ENCODE measurements at places on chromosomes 16 and 17.

DNA sequence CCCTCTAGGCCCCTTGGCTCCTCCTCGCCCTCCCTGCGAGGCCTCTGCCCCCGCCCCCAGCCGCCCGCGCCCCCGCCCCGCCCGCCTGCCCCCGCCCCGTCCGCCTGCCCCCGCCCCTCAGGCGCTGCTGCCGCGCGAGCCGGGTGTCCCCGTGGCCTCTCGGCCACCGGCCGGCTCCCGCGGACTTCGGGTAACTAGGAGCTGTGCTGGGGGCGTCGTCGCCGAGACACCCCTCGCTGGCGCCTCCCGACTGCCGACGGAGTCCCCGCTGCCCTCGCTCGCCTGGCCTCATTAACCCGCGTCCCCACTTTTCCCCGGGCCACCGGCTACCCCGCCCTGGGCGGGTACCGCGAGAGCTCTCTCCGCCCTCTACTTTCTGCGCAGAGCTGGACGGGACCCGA is at the start of gene TLCD1:
Gene TLCD1, minus strand, starts transcription at position 8 of the 401 bp plus-strand sequence. CDS start 136 bp downstream, outside the sequence.
- peak; percentile 62 for DNase-seq

DNA sequence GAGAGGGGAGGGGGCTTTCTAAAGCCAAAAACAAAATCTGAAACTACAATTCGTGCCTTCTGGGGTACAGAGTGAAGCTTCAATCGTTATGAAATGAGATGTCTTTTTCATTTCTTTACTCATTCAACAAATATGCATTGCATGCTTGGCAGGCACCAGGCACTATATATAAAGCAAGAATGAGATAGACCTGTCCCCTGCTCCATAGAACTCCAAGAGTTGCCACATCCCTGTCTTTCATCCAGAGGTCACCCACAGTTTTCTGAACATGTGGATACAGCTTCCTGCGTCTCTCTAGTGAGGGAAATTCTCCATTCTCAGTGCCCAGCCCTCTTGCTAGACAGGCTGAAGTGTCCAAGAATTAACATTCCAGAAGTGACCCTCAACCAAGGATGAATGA is 343.2 kb upstream of the MAF start:
- no peak for DNase-seq

DNA sequence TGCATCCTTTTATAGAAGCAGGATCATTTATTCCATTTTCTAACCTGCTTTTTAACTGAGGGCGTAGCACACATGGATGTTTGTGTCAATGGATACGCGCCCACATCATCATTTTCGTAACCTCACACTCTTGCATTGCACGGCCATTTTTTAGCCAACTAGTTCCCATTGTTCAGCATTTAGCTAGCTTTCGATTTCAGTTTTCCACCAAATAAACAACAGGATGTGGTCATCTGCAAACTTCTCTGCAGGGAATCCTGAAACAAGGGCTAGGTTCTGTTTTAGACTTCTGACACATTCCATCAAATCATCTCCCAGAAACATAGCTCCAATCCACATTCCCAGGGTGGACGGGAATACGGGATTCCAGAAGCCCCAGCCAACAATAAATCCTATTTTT is 6.4 kb downstream of the CYB561 start:
- DNase-seq: peak; percentile 56

GRCh38 chr16:81599034-81599744 is 154.6 kb downstream of the CMIP start:
- DNase-seq: no peak

GRCh38 chr16:24344784-24345183 is 88.6 kb downstream of the CACNG3 start:
- no peak for DNase-seq

- DNase-seq: no peak
These were observed 51.5 kb downstream of the OR1D5 start for GRCh38 chr17:3011891-3012290.

- no peak for DNase-seq
These were observed 1.5 kb downstream of the CDK12 start for GRCh38 chr17:39462631-39463375.

DNA sequence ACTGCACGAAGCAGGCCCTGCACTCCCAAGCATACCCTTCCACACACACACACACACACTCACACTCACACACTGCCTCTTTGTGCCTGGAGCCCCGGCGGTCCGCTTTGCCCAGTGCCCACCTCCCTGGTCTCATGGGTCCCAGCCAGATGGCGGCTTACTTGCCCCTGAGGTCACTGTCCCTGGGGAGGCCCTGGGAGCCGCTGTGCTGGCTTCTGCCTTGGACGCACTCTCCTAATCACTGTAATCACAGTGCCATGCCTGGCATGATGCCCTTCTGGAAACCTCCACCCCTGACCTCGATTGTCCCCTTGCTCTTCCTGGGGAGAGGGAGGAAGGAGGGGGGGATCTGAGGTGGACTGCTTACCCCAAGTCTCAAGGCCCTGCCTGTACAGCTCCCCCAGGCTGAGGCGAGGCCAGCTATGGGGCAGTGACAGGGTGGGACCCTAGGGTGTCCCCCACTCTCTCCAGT is 36.0 kb downstream of the ARHGAP23 start:
- no peak for DNase-seq

GRCh38 chr17:49093131-49093530 is 39.4 kb upstream of the B4GALNT2 start:
- no peak for DNase-seq

- no peak for DNase-seq
These were observed 44.4 kb downstream of the PPL start for GRCh38 chr16:4892361-4893102.

DNA sequence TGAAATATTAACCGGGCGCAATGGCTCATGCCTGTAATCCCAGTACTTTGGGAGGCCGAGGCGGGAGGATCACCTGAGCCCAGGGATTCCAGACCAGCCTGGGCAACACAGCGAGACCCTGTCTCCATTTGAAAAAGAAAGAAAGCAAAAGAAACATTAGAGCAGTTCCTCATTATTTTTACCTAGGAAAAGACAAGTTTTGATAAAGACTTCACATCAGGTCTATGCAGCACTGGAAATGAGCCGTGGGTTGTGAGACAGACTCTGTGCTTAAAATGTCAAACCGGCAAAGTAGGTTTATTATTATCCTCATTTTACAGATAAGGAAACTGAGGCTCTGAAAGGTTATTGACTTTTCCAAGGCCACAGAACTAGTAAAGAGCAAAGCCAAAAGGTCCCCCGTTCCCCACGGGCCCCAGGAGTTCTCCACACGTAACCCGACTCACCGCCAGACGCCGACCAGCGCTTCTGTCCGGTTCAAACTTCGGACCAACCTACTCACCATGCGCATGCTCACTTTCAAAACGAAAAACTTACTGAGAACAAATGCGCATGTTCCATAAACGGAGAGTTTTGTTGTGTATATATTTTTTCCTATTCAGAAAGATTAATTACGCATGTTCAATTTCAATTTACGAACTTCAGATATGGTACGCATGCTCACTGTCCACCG is 356 bp downstream of the TUBD1 start:
- DNase-seq: no peak

DNA sequence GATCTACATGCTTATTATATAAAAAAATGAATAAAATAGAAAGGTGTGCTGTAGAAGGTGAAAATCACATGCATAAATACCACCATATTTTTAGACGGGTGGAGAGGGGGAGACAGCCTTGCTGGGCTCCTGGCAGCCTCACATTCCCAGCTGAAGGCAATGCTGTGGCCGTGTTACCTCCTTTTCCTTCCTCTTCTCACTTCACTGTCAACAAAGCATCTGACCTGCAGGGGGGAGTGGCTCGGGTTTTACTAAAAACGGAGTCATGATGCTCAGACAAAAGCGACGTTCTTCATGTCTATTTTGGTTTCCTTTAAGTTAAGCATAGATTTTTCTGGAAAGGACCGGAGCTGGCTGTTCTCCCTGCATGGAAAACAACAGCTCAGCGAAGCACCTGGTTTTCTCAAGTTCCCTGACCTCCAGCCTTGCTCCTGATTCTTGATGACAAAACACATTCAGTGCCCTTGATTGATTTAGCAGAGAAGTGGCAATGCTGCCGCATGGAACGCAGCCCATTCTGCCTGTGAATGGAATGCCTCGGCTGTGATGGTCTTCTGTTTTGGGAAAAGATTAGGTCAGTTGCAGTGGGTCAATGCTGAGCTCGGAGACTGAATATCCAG is 5.5 kb upstream of the RPTOR start:
- no peak for DNase-seq

DNA sequence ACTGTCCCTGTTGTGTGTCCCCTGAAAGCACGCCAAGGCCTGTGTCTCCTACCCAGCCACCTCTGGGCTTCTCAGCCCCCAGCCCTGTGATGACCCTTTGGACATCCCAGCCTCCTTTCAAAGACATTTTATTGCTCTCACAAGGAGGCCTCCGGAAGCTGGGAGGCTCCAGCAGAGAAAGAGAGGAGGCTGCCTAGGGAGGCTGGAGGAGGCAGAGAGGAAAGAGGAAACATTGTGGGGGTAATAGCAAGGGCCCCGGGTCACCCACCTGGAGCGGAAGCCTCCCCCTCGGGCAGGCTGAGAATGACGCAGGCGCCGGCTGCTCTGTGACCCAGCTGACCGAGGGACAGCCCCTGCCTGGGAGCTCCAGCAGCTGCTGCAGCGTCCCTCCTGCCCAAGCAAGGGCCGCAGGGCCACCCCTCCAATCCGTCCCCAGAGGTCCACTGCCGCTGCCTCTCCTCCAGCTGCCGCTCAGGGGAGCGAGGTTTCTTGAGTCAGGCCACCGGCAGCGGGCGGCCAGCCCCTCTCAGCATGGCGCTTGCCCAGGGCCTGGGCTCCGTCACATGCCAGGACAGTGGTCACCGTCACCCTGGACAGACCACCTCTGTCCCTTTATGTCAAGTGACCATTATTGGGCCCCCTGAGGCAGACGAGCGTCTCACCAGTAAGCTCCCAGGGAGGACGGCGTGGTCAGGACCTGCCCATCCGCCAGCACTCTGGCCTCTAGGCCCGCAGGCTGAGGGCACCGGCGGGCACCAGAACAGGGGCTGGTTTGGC is 29.3 kb downstream of the ACTG1 start:
- DNase-seq: no peak

Measured in CD4-positive, alpha-beta T cell treated with Interleukin-2 at 100 ng/mL for 4 hours (primary cell).